ENCODE measurements at places on chromosomes 1 and 21.

DNA sequence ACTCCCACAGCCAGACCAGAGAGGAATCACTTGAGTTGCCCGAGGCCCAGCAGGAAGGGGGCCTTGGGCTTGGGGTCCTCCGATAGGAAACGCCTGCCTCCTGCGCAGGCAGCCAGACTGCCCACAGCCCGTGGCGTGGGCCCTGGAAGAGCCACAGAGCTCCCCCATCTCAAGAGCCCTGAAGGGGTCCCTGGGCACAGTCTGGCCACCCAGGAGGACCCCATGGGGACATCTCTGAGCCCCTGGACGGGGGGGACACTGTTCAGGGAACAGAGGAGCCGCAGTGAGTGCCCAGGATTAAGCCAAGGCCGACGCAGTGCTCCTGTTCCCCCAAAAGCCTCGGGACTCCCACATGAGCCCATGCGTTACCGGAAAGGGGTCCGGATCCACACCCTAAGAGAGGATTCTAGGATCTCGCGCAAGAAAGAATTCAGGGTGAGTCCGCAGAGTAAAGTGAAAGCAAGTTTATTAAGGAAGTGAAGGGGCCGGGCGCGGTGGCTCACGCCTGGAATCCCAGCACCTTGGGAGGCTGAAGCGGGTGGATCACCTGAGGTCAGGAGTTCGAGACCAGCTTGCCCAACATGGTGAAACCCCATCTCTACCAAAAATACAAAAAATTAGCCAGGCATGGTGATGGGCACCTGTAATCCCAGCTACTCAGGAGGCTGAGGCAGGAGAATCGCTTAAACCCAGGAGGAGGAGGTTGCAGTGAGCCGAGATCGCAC, 38.1 kb upstream of the LBR start:
- no peak for DNase-seq

DNA sequence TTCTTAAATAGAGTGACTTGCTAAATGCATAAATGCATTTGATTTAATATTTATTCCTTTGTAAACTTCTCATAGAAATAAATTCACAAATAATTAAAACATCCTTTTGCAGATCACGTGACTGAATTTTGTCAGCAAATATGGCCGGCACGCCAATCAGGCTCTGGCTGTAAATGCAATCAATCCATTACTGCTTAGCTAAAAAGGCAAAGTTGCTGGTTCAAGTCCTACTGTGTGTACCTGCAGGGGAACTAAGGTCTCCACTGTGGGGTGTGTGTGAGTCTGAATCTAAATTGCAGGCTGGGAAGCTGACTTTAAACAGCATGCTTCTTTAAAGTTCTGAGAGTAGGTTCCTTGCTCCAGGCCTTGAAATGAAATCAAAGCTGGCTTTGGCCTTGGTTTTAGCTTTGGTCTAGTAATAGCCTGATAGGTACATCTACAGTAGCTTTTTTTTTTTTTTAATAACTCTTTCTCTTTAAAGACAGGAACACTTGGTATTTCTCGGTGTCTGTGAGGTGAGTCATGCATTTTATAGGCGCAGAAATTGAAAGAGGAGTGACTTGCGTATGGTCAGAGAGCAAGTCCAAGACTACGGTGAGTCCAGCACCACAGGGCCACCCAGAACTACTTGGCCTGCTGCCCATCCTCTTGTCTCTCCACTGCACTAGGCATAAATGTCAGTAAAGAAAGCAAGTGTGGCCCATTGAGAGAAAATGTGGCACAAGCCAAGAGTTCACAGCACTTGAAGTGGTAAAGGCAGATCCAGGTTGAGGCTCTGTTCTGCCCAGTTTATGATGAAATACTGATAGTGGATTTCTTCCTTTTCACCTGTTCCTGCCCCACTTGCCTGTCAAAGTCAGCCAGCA, 36.2 kb upstream of the LYST start:
- no peak for DNase-seq

- DNase-seq, result no peak
These were observed 49.3 kb upstream of the TARBP1 start for GRCh38 chr1:234528074-234528865.

DNA sequence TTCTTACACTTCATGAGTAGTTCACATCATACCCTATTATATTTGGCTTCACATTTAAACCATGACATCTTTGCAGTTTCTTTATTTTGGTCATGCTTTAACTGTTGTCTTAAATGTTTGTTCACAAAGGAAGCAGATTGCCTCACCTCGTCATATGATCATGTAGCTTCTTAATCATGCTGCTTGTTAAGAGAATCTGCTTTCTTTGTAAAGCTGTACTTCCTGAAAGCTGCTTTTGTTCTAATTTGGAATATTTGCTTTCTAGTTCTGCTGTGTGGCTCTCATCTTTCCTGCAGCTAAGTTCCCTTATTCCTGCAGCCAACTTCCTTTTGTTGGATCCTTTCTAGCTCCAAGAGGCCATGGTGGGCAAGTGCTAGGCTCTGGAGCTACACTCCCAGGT, 62.9 kb upstream of the SIM2 start:
- DNase-seq, result no peak

DNA sequence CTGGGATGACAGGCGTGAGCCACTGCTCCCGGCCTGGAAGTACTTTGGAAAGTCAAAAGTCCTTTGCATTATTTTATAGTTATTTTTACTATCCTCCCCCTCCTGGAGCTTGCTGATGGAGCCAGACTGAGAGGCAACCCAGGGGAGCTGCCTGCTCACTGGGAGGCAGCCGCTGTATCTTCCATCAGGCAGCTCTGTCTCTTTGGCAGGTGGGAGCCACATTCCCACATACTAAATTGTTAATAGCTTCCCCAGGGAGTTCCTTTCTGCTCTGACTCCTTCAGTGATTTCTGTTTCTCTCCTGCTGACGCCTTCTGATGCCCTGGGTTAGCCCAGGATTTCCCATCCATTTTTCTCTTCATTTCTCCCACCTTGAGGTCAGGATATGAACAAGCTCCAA, 4.9 kb upstream of the OPRD1 start:
- DNase-seq, result no peak

DNA sequence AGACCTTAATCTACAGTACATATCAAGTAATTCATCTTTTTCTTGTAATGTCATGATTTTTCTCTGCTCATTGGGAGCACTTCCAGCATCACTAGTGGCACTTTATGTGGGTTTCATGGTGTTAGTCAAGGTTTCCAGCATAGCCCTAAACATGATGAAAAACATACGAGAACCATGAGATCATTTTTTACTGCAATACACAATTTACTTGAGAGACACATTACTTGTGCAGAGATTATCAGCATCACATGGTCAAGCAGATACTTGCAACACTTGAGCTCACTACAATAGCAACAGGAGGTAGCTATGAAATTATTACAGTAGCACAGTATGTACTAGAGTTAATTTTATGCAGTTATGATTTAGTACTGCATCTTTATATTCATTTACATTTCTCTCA, 36.4 kb downstream of the ITGB3BP start:
- DNase-seq, result no peak

- DNase-seq, result no peak
These were observed 105.4 kb downstream of the CENPF start for GRCh38 chr1:214708321-214708955.

Measured in stimulated activated naive CD4-positive, alpha-beta T cell treated with Interleukin-2 at 50 U/mL for 16 hours (primary cell).